ENCODE measurements at places on chromosomes 3 and 15.

- no peak for DNase-seq
Measured at GRCh38 chr3:179189759-179190158, 41.6 kb downstream of the PIK3CA start.

DNA sequence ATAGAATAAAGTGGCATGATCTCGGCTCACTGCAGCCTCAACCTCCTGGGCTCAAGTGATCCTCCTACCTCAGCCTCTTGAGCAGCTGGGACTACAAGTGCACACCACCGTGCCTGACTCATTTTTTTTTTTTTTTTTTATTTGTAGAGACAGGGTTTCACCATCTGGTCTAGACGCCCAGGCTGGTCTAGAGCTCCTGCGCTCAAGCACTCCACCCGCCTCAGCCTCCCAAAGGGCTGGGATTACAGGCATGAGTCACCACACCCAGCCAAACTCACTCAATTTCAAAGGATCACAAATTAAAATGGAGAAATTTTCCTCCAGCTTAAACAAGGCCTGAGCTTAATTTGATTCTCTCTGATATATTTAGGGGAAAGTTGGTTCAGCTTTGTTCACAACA lies 27.3 kb upstream of the NMB start:
- peak; percentile 71 for DNase-seq

GRCh38 chr3:159260049-159260662 lies 458.3 kb downstream of the MFSD1 start:
- no peak for DNase-seq

- DNase-seq: no peak
Measured at GRCh38 chr3:59714066-59714465, 664.2 kb upstream of the CFAP20DC start.

GRCh38 chr3:173045770-173046382 lies 95.2 kb downstream of the SPATA16 start:
- no peak for DNase-seq

- DNase-seq: no peak
Measured at GRCh38 chr15:74378848-74379247, 11.4 kb upstream of the CYP11A1 start.

DNA sequence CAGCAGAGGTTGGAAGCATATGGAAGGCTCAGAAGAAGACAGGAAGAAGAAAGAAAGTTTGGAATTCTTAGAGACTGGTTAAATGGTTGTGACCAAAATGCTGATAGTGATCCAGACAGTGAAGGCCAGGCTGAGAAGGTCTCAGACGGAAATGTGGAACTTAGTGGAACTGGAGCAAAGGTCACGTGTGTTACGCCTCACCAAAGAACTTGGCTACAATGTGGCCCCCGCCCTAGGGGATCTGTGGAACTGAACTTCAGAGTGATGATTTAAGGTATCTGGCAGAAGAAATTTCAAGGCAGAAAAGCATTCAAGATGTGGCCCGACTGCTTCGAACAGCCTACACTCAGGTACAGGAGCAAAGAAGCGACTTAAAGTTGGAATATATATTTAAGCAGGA lies 83.1 kb downstream of the MYO5A start:
- DNase-seq: no peak

DNA sequence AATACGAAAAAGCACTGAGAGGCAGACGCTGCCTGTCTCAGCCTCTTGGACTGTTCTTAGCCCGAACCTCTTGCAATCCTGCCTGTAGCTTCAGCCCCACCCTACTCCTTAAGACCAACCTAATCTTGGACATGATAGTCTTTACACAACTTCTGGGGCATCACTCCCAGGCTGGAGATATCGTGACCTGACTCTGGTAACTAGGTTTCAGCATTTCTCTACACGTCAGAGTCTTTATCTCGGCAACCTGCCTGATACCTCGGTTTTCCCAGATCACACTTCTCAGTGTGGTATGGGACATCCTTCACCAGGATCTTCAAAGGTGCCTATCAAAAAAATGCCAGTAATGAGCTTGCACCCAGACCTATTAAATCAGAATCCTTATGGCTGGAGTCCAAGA lies 590.2 kb upstream of the KCNMB2 start:
- no peak for DNase-seq

DNA sequence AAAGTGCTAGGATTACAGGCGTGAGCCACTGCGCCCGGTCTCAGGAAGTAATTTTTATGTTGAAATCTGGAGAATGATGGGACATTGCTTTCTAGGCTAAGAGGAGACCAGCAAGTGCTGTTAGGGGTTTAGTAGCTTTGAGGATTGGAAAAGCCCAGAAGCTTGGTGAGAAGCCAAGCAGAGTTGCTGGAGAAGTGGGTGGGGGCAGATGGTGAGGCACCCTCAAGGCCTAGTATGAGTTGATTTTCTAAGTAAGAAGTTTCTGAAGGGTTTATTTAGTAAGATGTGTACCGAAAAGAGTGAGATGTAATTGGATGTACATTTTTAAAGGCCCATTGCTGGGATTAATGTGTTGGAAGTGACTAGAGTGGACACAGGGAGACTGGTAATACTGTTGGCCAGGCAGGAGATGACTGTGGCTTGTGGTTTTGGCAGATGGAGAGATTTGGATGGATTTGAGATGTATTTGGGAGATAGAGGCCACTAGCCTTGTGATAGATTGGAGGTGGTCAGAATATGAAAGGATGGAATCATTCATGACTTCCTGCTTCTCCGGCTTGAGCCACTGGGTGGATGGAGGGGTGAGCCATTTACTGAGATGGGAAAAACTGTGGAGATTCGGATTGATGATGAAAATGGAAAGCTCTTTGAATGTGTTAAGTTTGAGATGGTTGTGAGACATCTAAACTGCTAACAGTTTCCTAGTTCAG lies 2.3 kb downstream of the LRRC28 start:
- no peak for DNase-seq

DNA sequence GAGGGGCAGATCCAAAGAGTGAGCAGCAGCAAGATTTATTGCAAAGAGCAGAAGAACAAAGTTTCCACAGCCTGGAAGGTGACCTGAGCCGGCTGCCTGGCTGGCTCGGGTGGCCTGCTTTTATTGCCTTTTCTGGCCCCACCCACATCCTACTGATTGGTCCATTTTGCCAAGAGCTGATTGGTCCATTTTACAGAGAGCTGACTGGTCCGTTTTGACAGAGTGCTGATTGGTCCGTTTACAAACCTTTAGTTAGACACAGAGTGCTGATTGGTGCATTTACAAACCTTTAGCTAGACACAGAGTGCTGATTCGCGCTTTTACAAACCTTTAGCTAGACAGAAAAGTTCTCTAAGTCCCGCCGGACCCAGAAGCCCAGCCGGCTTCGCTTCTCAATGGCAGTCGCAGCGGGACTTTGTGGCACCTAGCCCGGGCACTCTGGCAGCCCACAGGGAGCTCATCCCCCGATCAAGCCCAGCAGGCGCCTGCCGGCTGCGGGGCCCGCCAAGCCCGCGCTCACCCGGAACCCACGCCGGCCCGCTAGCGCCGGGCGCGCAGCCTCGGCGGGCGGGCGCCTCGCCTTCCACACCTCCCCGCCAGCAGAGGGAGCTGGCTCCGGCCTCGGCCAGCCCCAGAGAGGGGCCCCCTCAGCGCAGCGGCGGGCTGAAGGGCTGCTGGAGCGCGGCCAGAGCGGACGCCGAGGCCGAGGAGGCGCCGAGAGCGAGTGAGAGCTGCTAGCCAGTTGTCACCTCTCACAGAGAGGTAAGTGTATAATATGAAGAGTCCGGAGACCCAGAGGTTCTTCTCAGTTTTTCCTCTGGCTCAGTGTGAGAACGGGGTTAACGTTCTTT lies 339.2 kb downstream of the CHL1 start:
- no peak for DNase-seq

- no peak for DNase-seq
Measured at GRCh38 chr15:67760901-67761300, 64.4 kb upstream of the SKOR1 start.

GRCh38 chr3:120113128-120114116 lies 19.2 kb upstream of the GSK3B start:
- DNase-seq: no peak

- no peak for DNase-seq
Measured at GRCh38 chr15:92435145-92435544, 41.5 kb downstream of the ST8SIA2 start.

DNA sequence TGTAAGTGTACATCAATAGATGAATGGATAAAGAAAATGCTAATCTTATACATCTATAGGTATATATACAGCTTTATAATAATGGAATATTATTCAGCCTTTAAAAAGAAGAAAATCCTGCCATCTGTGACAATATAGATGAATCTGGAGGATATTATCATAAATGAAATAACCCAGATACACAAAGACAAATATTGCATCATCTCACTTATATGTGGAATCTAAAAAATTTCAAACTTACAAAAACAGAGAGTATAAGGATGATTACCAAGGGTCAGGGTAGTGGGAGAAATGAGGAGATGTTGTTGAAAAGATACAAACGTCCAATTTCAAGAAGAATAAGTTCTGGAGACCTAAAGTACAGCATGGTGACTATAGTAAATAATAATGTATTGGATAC lies 85.4 kb upstream of the AGTR1 start:
- no peak for DNase-seq

GRCh38 chr15:74552773-74553441 lies 11.9 kb downstream of the ARID3B start:
- DNase-seq: no peak

- DNase-seq: no peak
Measured at GRCh38 chr3:40292637-40293349, 16.7 kb upstream of the EIF1B start.

GRCh38 chr15:57118013-57118799 lies 199.8 kb downstream of the TCF12 start:
- peak; percentile 42 for DNase-seq

- DNase-seq: no peak
Measured at GRCh38 chr15:74958320-74958907, 1.8 kb upstream of the RPP25 start.

GRCh38 chr3:30114918-30115317 lies 491.5 kb upstream of the TGFBR2 start:
- no peak for DNase-seq

DNA sequence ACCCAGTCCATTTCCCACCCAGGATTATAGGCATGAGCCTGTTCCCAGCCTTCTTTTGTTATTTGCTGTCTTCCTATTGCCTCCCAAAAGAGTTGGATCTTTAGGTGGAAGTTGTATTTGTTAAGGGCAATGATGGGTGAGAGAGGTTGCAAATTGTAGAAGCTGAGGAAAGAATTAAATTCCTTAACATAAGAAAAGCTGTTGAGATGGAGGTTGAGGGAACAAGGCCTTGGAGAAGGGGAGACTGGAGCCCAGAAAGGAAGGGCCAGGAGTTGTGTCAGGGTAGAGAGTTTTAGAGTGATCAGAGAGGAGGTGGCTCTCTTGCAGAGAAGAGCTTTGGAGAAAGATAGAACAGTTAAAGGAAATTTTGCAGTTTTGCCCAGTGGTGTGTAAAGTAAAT lies 46.8 kb downstream of the PLS1 start:
- DNase-seq: no peak

GRCh38 chr3:46882377-46883053 lies 5.0 kb downstream of the PTH1R start:
- DNase-seq: no peak

DNA sequence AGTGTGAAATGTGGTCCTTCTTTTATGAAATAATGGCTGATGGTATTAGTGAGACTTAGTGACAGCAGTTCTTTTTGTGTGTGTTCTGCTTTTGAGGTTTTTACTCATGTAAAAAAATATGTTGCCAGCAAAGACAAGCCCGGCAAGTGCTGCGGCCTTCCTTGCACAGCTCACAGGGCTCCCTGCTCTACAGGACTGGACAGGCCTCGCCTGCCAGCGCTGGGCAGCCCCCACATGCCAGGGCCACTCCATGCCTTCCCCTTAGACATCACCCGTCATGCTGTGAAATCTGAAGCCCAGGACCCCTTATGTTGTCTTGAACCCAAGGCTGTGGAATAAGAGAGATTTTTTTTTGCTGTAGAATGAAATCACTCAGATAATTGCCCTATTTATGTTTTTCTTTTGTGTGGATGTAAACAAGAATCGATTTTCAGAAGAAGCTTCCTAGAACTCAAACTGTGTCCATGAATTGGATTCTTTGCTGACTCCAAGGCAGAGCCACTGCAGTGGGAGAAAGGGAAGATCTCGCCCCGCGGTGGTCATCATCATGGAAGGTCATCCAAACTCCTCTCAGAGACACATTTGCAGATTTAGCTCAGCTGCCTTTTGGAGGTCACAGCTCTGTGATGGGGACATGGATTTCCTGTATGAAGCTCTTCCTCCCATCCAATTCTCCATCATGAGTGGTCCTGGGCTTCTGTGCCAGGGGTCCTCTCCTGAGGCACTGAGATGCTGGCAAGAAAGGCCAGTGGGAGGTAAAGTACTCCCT lies 150.8 kb downstream of the ATP10A start:
- no peak for DNase-seq

GRCh38 chr15:84910928-84911623 lies 26.6 kb downstream of the SLC28A1 start:
- no peak for DNase-seq

DNA sequence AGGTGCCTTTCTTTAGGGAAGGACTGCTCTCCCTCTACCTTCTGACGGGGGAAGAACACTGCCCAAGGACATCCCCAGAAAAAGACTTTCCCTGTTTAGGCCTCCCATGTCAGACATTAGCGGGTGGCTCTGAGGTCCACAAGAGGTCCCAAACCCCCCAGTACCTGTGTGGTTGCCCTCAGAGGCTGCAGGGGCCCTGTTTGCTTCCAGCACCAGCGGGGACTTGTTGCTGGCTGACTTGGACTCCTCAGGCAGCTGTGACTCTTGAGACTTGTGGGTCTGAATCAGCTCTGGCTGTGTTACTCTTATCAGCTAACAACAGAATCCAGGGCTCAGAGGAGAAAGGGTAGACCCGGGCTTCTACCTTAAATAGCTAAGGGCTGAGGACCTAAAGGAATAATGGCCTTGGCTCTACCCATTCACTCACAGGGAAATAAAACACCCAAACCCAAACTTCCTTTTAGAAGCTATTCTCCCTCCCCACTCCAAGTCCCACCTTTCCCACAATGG lies 39.2 kb downstream of the SEMA3G start:
- DNase-seq: no peak

GRCh38 chr3:194206320-194206719 lies 70.4 kb downstream of the HES1 start:
- DNase-seq: no peak

GRCh38 chr3:45988804-45989203 lies 6.8 kb downstream of the FYCO1 start:
- DNase-seq: no peak

- DNase-seq: no peak
Measured at GRCh38 chr3:136621628-136622027, 130.6 kb downstream of the STAG1 start.

GRCh38 chr3:12878141-12878574 lies 36.8 kb upstream of the RPL32 start:
- DNase-seq: no peak

DNA sequence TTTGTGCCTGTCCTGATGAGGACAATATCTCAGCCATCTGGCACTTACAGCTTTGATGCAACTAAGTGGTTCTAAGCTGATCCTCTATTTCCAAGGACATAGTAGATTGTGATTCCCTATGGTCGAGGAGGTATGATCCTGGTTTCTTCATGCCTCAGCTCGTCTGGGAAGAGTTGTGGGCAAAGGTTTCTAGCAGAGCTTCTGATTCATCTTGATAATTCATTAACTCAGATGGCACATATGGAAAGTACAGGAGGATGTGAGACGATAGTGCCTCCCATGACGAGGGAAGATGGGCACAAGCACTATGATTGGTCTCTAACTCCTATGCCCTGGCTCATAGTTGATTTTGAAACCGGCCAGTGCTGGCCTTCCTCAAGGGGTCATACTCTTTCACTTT lies 334.2 kb upstream of the SEMA6D start:
- DNase-seq: no peak
